Foreskin fibroblast (primary cell): ENCODE measurements at places on chromosomes 1 and 21.

DNA sequence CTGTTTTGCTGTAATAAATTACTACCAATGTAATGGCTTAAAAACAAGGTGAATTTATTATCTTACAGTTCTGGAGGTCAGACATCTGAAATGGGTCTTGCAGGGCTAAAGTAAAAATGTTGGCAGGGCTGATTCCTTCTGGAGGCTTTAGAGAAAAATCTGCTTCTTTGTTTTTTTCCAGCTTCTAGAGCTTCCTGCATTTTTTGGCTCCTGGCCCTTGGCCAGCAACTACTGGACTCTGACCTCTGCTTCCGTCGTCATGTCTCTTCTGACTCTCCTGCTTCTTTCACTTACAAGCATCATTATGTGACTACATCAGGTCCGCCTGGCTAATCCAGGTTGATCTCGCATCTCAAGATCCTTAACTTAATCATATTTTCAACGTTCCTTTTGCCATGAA lies 350.9 kb downstream of the S1PR1 start:
- DNase-seq: no peak

- no peak for DNase-seq
These were observed 400.6 kb downstream of the PTPRU start for GRCh38 chr1:29636936-29637335.

- no peak for DNase-seq
These were observed 172.8 kb downstream of the PTGER3 start for GRCh38 chr1:70874818-70875217.

- no peak for DNase-seq
These were observed 6.6 kb downstream of the SPATA21 start for GRCh38 chr1:16430606-16431005.

DNA sequence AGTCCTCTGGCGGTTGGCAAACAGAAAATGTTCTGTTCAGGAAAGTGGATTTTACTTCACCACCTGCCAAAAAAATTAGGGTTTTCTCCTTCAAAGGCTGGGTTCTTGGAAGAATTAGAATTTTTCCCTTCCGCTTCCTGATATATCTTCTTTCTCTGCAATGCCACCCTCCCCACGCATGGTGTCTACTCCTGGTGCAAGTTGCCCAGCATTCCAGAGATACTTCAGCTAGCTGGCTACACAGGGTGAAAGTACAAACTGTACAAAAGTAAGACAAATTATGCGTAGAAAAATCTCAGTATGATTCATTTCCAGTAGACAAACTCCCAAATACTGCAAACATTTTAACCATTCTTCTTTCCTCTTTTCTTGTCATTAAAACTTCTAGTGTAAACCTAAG lies 430.1 kb upstream of the ESRRG start:
- no peak for DNase-seq

- DNase-seq: no peak
These were observed 3.1 kb downstream of the PKP1 start for GRCh38 chr1:201286445-201286844.

- DNase-seq: no peak
These were observed 18.7 kb downstream of the ADARB1 start for GRCh38 chr21:45093035-45093532.

- DNase-seq: no peak
These were observed 160.9 kb upstream of the FMN2 start for GRCh38 chr1:239930686-239931262.

GRCh38 chr1:233912447-233912846 lies 8.0 kb downstream of the SLC35F3 start:
- DNase-seq: no peak

GRCh38 chr1:155940993-155941844 lies at the start of gene RXFP4:
TSS of gene RXFP4 (plus strand) at chr1:155941638. CDS start at chr1:155941710, 72 bp downstream.
- no peak for DNase-seq
